ENCODE measurements at places on chromosomes 4 and X.
A peak's percentile ranks its signal among the peaks of the same experiment; 100 is the strongest.

GRCh38 chr4:9894644-9895332, 113.4 kb downstream of the DRD5 start:
- DNase-seq: no peak

- DNase-seq: no peak
These were observed 52.0 kb downstream of the INTS6L start for GRCh38 chrX:135572436-135572835.

DNA sequence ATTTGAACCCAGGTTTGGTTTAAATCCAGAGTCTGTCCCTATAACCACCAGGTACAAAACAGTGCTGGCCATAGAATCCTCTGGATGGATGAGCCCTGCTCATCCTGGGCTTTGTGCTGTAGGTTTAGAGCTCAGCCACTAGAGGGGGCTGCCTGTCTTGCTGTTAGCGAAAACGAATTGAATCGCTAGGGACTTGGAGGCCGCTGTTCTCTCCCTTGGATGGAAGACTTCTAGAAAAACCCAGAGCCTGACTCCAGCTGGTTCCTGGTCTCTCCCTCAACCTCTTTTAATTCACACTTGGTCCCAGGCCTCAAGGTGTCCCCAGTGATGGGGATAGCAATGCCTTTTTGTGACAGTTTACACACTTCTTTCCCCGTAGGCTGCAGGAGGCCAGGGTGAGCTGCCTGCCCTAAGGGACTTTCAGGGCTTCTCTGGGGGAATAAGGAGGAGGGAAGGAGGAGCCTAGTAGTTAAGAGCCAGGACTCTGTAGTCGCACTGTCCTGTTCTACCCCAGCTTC, 8.7 kb downstream of the RIPPLY1 start:
- peak; percentile 32 for DNase-seq

DNA sequence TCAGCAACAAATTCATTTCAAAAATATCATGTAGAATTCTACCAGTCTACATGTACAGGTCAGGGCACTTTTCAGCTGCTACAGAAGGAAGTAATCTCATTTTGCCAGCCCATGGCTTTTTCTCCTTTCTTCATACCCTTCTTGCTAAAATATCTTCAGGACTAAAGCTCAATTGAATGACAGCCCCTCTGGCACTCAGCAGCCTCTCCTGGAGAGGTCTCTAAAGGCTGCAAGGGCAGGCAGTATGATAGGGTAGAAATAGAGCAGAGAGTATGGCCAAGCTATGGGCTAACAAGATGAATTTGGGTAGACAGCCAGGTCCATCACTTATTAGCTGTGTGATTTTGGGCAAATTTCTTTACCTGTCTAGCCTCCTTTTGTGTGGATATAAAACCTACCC, 224.6 kb upstream of the RPL34 start:
- DNase-seq: no peak

DNA sequence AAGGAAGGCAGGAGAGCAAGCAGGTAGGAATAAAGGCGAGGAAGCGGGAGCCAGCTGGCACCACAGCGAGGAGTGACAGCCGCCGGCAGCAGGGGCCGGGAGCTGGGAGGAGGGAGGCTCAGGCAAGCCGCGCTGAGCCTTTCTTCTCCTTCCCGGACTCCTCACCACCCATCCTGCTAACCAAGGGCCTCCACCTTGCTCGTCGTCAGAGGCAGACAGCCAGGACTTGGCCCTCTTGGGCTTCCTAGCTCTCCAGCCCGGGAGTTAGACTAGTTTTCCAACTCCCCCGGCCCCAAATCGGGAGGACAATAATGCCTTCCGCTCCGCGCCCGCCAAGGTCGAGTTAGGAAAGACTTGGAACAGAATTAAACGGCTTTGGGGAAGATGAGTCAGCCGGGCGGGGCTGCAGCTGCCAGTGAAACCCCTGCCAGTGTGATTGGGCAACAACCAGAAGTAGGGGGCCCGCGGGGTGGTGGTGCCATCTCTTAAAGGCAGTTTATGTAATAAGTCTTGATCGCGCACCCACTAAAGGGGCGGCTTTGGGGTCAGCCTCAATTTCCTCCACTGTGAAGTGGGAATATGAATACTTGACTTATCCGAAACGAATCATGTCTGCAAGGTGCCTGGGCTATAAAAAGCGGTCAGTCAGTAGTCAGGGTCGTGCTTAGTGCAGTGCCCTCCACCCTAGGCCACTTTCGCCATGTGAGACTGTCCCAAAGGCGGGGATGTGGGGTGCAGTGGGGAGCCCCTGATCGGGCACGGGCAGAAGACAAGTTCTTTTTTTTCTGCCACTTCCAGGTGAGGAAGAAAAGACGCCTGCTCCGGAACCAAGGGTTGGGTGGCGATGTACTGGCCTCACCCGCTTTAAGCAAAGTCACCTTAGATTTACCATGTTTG, 6.7 kb upstream of the HSD17B10 start:
- peak; percentile 87 for DNase-seq

- DNase-seq: no peak
These were observed 302.6 kb downstream of the CBLL2 start for GRCh38 chrX:22575161-22575845.

DNA sequence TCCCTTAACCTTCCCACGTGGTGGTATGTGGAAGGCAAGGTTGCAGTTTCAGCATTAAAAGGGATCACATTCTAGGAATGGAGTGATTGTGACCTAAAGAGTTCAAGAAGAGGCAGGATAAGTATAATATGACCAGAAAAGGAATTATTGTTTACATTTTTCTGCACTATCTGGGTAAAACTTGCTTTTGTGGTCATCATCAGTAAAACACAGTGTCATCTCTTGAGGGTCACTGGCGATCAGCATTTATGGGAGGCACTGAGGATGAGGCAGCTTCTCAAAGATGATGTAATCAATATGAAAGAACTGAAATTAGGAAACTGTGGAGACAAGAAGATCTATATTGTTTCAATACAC, 88.7 kb downstream of the CFAP299 start:
- DNase-seq: no peak

DNA sequence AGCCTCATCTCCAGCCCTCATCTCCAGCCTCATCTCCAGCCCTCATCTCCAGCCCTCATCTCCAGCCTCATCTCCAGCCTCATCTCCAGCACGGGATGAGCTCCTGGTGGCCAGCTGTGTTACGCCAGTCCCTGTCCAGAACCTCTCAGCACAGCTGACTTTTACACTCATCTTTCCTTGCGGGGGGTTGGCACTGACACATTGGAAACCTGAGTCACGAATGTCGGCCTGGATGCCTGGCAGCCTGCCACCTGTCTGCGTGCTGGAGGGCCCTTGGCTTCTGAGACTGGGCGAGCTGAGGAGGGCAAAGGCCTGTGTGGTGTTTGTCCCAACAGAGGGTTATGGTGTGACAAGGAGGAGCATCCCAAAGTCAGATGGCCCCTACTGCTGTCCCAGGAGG, 66.1 kb upstream of the HGFAC start:
- peak; percentile 83 for DNase-seq

- no peak for DNase-seq
These were observed 133.8 kb downstream of the PALLD start for GRCh38 chr4:168630445-168631187.

- DNase-seq: no peak
These were observed at the start of gene PPP2R2C for GRCh38 chr4:6472387-6473263. TSS of gene PPP2R2C (minus strand) at chr4:6472614. CDS start at chr4:6472229, 385 bp downstream.

GRCh38 chr4:101102114-101102742, 245.1 kb downstream of the PPP3CA start:
- peak; percentile 52 for DNase-seq

DNA sequence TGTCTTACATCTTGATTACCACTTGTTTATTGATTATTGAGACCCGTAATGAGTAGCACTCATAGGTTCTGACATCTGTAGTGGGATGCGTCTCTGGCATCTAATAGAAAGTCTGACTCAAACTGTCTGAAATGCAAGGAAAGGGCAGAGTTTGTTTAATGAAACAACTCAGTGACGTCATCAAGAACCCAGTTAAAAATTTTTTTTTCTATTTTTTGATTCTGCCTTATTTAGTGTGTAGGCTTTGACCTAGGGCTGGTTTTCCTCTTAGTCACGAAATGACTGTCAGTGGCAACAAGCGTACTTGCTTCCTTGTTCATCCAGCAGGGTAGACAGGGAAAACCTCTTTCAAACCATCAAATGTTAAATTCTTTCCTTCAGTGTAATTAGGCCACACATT, 3.1 kb upstream of the CDKL5 start:
- no peak for DNase-seq

DNA sequence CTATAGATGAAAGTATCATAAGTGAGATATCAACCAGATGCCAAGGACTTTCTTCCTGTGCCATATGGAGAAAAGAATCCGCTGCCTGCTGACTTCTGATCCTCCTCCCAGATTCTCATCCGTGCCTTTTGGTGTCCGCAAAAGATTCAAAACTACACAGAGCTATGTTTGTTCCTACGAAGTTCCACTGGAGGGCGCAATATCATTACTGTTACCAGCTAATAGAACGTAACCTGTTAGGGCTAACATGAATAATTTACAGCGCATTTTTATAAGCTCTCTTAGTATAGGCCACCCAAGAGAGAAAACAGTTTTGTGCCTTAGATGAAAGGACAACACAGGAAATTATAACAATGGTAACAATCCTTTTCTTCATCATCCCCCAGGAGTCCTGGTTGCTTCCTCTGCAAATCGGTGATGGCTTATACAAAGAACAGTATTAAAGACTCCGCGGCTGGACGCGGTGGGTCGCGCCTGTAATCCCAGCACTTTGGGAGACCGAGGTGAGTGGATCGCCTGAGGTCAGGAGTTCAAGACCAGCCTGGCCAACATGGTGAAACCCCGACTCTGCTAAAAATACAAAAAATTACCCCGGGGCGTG, 22.8 kb upstream of the CENPVL3 start:
- DNase-seq: no peak

GRCh38 chr4:173420801-173421200, 21.9 kb upstream of the SCRG1 start:
- DNase-seq: no peak

GRCh38 chr4:3747581-3747904, 18.6 kb upstream of the ADRA2C start:
- DNase-seq: no peak

- DNase-seq: peak; percentile 69
These were observed 1.1 kb downstream of the TAFAZZIN start for GRCh38 chrX:154412468-154412867.

DNA sequence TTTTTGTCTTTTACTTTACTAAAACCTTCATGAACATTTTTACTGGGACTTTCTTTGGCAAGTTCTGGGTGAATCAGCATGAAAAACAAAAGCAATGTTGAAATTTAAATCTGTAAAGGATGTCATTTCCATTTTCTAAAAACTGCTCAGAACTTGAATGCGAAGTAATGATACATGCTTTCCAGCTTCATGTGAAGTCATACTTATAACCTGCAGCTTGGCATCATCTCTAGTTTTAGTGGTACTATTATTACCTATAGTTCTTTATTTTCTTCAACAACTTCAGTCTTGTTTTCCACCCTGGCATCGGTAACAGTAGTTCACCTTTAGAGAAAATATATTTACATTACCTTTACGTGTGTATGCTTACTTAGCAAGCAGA, 421.4 kb upstream of the DIPK2B start:
- no peak for DNase-seq

DNA sequence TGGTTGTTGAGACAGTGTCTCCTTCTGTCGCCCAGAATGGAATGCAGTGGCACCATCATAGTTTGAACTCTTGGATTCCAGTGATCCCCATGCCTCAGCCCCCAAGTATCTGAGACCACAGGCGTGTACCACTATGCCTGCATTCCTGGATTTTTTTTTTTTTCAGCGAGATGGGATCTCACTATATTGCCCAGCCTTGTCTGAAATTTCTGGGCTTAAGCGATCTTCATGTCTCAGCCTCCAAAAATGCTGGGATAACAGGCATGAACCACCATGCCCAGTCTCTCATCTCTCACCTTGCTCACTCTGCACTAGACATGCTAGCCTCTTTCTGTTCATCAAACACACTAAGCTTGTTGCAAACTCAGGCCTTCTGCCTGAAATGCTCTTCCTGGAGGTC, 104.1 kb downstream of the UBE2K start:
- no peak for DNase-seq

GRCh38 chrX:71170660-71171059, 26.0 kb downstream of the NLGN3 start:
- no peak for DNase-seq

- DNase-seq: no peak
These were observed 35.2 kb upstream of the CBLL2 start for GRCh38 chrX:22237479-22237878.

DNA sequence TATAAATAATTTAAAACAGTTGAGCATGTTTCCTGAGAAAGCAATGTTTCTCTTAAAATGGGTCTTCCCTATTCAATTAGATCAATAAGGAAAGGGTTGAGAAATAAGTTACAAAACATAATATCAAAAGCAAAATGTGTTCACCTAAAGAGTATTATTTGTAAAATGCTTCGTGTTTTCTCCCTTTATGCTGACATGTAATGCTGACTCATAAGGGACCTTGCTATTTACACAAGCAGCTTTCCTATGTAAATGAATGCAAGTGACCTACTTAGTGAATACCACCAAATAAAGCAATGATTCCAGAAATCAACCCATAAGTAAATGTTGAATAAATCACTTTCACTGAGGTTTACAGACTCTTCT, 91.5 kb downstream of the ELOVL6 start:
- no peak for DNase-seq

- no peak for DNase-seq
These were observed 12.1 kb upstream of the DCTD start for GRCh38 chr4:182929296-182929695.

DNA sequence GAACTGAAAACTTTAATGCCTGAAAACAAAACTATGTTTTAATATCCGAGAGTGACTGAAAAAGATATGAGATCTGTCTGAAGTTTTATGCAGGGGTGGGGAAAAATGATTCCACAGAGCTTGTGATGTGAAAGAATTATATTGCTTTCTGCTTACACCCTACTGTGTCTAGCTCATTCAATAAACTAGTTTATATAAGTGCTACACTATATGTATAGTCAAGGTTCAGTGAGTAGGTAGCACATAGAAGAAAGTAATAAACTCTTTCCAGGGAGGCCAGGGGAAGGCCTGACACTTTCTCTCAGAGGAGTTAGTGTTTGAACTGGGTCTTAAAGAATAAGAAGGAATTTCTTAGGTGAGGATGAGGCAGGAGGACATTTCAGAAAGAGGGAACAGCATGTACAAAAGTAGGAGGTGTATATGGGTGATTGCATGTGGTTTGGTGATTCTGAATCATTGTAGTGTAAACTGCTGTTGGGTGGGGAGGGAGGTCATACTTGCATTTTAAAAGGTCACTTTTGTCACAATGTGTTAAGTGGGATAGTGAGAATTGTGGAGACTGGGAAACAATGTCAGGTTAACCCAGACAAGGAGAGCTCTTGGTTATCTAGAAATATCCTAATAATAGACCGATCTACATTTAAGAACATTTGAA, 25.1 kb upstream of the TEX13D start:
- DNase-seq: no peak

DNA sequence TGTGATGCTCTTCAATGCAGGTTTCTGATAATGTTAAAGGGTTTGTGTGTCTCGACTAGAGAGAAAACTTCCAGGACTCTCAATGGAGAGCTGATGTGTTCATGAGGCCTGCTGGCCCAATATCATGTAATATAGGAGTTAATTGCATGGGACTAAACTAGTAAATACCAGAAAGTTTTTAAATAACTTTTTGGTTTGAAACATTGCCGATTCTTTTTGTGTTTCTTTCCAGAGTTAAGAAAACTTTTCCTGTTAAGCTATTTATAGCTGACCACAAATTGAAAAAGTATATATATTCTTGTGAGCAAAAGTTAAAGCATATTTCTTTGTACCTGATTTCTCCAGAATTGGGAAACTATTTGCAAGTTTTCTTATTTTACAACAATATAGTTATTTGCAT, 49.7 kb downstream of the FAM9B start:
- DNase-seq: no peak
